ENCODE measurements at places on chromosomes 7 and 10. TPM values are rescaled to one million over a fixed set of nuclear protein-coding genes. Genes with fewer than 3 reads are reported as not detected.

The NKX2-3 gene
- not detected for total RNA-seq

The TSPAN15 gene
- 2.2 TPM for total RNA-seq

The ASAH2 gene
- total RNA-seq = 2.1 TPM

The FFAR4 gene
- not detected for total RNA-seq

The RHOBTB1 gene
- total RNA-seq = not detected

- DNase-seq = no peak
Measured at GRCh38 chr10:98474628-98475027, 27.9 kb upstream of the HPS1 start.

GRCh38 chr10:34553747-34554146 is 261.3 kb downstream of the PARD3 start:
- DNase-seq = no peak

DNA sequence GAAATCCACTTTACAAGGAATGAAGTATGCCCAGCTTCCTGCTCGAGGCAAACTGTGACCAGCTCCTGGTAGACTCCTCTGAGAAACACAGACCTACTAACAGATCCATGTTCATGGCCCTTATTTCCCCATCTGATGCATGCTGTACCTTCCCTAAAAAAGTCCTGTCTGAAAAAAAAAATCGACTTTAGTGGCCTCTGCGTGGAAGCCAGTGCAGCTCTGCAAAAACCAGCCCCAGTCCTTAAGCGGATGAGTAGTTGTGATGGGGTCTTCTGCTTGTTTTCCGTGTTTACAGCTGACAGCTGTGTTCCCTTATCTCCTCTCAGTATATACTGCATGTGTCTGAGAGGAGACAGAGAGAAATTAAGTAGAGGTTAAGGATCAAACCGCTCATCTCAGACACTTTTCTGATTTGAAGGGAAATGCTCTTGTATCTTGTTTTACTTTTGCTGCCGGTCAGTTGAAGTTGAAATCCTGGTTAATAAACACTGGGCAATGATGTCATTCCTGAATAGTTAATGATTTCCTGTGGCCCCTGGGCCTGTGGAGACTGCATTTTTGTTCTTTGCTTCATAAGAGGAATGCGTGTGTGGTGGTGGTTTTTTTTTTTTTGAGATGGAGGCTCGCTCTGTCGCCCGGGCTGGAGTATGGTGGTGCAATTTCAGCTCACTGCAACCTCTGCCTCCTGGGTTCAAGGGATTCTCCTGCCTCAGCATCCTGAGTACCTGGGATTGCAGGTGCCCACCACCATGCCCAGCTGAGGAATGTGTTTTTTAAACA is 67.6 kb downstream of the DOCK1 start:
- no peak for DNase-seq

DNA sequence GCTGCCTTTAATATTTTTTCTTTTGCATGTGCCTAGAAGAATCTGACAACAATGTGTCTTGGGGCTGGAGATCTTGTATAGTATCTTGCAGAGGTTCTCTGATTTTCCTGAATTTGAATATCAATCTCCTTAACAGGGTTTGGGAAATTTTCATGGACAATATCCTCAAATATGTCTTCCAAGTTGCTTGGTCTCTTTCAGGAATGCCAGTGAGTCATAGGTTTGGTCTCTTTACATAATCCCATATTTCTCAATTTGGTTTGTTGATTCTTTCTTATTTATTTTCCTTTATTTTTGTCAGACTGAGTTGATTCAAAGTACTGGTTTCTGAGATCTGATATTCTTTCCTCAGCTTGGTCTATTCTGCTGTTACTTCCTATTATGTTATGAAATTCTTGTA is 208.7 kb upstream of the GLI3 start:
- DNase-seq = no peak

GRCh38 chr10:100529475-100530298 is at the start of gene NDUFB8:
Gene NDUFB8, minus strand, starts transcription at chr10:100529871. Its CDS starts 20 bp downstream, at chr10:100529851.
- peak; percentile 82 for DNase-seq

DNA sequence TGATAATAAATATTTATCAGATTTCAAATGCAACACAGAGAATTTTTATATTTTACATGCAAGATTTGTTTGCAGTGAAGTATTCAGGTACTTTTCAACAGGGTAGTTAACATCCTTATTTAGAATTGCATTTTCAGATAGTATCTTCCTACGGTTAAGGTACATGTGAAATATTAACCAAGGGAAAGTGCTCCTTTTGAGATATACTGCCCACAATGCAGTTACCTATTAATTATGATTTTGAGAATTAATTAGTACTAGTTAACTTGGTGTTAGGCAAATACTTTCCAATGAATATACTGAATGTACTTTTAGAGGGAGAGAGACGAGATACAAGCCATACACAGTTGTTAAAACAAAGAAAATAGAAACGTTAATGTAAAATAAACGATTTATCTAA is 206.2 kb upstream of the YAE1 start:
- DNase-seq = no peak

- DNase-seq = no peak
Measured at GRCh38 chr7:33463131-33463530, 333.8 kb downstream of the BBS9 start.

DNA sequence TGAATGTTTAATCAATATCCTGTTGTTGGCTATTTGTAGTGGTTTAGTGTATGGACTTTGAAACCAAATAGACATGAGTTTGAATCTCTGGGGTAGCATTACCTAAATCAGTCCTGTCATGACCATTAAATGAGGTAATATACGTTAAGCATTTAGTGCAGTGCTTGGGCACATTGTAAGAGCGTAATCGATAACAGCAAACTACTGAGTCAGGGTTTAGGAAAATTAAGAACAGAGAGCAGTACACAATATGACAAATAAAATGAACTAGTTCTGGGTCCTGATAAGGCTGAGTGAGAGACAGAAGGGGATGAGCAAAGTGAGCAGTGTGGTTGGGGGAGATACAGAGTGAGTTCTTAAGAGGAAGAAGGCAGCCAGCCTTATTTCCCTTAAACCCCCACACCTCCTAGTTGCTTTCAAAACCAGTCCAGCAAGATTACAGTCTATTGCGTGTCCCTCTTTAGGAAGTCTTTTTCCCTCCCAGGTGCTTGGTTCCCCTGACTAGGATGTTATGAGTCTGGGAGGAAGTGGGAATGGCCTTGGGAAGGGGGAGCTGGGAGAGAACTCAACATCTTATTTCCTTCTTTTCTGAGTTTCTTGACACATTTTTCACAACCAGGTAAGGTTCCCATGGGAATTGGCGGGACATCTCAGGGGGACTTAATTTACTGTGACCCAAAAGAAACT is 171.0 kb downstream of the SND1 start:
- DNase-seq = no peak

DNA sequence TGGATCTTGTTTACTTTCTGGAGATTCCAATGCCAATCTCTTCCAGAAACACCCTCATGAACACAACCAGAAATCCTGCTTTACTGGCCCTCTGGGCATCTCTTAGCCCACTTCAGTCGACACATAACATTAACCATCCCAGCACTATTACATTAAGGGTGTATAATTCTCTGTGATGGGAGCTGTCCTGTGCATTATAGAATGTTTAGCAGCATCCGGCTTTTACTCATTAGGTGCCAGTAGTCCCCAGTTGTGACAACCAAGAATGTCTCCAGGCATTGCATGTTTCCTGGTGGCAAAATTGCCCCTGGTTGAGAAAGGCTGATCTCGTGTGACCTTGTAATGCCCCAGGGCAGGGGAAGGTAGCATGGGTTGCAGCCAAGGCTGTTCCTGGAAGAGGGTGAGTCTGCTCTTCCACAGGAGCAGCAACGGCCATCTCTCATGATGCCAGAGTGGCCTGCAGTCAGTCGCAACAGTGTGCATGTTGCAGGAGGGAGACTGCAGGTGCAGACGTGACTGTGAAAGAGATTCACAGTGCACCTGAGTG is 2.6 kb upstream of the DDC start:
- DNase-seq = no peak

DNA sequence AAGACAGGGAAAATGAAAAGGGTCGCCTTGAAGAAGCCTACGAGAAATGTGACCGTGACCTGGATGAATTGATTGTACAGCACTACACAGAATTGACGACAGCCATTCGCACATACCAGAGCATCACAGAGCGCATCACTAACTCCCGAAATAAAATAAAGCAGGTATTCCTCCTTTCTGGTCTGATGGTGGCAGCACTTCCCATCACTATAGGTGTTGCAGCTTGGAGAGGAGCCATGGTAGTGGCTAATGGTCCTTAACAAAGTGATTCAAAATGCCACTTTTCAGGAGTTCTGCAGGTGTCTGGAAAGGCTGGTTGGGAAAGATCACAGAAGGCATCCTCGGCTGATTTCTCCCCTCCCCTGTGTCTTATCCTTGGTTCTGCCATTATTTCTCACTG is 22.1 kb downstream of the EXOC4 start:
- DNase-seq = no peak

Data from CD4-positive, alpha-beta T cell (primary cell).